NCI-H69 (cell line): ENCODE measurements at places on chromosomes 12 and 14.

- DNase-seq = peak; percentile 71
Observed at GRCh38 chr12:26740991-26741390, 92.0 kb downstream of the ITPR2 start.

DNA sequence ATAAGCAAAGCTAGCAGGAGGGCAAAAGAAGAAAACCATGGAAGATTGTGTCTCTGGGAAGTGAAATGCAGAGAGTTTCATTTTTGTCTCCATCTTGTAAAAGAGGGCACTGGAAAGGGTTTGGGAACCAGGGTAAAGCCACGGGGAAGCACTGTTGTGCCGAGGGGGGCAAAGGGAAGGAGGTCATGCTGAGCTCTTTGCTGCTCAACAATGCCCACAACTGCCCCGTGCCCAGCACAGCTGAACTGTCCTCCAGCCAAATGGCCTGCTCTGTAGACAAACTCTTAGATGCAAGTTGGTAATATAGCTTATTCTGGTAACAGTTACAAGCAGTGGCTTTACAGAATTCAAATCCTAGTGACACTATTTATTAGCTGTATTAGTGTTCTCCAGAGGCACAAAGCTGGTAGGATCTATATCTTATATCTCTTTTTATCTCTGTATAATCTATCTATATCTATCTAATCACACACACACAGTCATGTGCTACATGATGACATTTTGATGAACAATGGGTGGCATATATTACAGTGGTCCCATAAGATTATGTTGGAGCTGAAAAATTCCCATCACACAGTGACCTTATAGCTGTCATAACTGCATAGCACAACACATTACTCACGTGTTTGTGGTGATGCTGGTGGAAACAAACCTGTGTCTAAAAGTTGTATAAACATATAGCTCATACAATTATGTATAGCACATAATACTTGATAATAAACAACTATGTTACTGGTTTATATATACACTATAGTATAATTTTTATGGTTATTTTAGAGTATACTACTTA is 203.4 kb upstream of the DDHD1 start:
- no peak for DNase-seq

- no peak for DNase-seq
Observed at GRCh38 chr14:81418057-81418790, 18.1 kb upstream of the STON2 start.

DNA sequence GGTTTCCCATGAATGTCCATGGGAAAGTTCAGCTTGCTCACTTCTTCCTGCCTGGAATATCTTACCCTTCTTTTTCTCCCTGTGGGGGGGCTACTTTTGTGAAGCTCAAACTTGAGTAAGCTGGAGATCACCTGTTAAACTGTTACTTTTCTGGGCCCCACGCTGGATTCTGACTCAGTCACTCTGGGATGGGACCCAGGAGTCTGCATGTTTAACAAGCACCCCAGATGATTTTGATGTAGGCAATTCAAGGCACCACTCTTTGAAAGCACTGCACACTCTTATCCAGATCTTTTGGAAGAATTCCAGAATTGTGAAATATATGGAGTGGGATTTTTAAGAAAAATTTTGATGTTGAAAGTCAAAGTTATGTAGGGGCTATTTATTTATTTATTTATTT is 46.3 kb upstream of the IGF1 start:
- no peak for DNase-seq

- DNase-seq = peak; percentile 91
Observed at GRCh38 chr14:57066887-57067513, 201.7 kb downstream of the EXOC5 start.

GRCh38 chr14:103020271-103021170 is 36.8 kb downstream of the CDC42BPB start:
- DNase-seq = no peak

- peak; percentile 54 for DNase-seq
Observed at GRCh38 chr14:91893007-91893406, 25.7 kb upstream of the TC2N start.

DNA sequence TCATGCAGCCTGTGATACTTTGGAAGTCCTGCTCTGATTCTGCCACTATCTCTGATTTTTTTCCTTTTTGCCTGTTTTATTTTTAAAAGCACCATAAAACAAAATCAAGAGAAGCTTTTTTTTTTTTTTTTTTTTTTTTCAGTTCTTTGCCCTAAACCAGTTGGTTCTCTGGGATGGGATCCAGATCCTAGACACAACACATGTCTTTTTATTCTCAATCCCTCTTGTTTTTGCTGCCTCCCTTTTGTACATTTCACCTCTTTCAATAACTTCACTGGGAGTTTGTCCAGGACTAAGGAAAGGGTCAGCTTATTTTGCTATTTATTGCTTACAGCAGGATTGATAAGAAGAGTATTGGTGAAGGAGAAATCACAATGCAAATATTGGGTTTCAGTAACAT is 139.4 kb downstream of the GRIP1 start:
- DNase-seq = no peak

DNA sequence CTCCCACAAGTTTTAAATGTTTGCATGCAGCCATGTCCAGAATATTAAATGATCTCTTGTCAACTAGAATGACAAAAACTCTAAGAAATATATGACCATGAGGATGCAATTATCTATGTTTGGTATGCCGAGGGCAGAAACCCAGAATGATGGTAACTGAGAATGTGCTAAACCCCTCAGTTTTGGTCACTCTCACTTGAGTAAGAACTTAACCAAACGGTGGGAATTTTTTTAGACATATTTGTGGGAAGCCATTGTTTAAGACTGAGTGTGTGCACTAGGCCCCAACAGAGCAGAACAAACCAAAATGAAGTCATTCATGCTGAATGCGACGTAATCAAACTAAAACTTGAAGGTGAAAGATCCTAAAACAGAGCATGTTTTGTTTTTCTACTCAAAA is 1927.9 kb upstream of the SEL1L start:
- DNase-seq = no peak

GRCh38 chr12:25904442-25904841 is 54.0 kb upstream of the RASSF8 start:
- DNase-seq = no peak

DNA sequence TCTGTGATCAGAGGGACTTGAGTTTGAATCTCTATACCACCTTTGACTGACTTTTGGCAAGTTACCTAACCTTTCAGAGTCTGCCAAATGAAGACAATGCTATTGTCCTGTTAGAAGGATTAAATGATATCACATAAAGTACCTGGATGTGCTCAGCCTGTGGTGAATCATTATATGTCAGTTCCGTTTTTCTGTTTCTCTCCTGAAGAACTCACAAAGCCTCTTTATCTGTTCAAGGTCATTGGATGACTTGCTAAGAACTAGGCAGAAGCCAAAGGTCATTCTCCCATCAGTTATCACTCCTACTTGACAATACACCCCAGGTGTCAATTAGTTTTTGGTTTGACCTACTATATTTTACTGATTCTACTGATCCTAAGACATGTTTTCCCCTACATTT is 174.6 kb downstream of the CACNA1C start:
- DNase-seq = no peak
